GM06990 (cell line): ENCODE measurements at places on chromosomes 16 and 17.
A peak's percentile ranks its signal among the peaks of the same experiment; 100 is the strongest.

DNA sequence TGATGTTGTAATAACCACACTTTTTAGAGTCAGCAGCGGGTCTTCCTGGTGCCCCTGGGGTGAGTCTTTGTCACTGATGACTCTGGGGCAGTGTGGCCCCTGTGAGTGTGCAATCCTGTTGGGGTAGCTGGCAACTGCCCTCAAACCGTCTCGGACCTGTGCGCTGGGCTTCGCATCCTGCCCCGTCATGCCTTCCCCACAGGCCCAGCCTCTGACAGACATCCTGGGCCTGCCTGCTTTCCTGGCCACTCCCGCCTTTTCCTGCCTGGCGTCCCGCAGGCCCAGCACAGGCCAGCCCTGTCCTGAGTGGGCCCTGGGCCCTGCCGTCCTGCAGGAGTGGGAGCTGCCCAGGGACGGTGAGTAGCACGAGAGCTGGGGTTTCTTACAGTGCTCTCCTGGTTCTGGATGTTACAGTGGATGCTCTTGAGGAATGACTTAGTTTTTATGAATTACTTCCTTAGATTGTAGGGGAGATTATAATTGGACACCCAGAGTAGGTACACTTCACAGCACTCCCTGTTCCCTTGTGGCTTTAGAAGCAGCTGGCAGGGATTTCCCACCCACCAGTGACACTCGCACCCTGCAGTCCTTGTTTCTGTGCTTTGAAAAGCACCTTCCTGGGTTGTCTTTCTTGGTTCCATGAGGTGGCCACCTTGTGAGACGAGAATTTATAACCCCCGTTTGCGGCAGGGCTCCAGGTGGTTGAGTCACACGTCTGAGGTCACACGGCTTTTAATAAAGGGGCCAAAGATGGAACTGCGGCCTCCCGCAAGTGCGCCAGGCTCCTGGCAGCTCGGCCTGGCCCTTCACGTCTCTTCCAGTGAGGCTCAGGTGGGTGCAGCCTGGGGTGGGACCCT, 50.0 kb upstream of the CAPN15 start:
- no peak for DNase-seq

DNA sequence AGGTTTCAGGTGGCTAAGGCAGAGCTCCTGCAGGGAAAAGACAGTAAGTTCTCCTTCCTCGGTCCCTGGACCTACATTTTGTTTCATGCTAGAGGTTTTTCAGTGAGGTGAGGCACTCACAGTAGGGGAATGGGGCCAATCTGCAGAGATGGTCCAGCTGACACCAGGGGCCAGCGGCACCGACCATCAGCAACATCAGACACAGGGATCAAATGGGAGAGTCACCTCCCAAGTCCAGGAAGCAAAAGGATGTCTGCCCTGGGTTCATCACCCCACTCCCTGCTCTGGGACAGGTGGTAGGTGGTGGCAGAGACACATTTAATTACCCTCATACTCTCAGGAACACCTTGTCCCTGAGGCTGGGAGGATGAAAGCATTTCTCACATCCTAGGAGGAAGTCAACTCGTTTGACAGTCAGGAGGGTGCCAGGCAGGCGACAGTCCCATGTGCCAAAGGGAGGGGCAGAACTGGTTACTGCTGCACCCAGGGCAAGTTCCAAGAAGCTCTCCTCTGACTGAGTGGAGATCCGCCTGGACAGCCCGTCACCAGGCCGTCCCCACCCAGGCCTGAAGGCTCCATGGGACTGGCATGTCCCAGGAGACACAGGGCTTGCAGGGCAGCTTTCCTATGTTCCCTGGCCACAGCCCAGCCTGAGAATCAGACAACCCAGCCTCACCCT, 19.2 kb downstream of the ATP6V0D1 start:
- no peak for DNase-seq

DNA sequence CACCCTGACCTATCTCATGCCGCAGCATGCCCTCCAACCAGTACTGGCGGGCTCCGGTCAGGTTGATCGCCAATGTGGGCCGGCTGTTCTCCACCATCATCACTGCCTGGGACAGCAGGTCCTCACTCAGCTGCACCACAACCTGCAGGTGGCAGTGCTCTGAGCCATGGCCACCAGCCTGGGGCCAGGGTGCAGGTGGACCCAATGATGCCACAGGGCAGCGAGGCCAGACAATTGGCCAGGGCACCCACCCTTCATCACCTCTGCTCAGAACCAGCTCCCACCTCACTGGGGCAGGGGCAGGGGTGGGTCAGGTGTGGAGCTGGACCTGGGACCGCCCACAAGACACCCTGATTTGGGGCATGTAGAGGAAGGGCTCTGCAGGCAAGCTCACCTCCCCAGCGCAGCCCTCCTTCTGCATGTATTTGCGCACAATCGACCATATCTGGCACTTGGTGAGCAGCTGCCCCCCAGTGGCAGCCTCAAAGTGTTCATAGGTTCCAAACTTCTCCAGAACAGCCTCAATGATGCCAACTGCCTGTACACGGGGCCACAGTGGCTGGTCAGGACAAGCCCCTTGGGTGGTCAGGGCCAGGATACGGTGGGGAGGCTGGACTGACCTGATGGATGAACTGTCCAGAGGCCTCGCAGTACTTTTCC, 4.2 kb downstream of the MATCAP1 start:
- DNase-seq: no peak

DNA sequence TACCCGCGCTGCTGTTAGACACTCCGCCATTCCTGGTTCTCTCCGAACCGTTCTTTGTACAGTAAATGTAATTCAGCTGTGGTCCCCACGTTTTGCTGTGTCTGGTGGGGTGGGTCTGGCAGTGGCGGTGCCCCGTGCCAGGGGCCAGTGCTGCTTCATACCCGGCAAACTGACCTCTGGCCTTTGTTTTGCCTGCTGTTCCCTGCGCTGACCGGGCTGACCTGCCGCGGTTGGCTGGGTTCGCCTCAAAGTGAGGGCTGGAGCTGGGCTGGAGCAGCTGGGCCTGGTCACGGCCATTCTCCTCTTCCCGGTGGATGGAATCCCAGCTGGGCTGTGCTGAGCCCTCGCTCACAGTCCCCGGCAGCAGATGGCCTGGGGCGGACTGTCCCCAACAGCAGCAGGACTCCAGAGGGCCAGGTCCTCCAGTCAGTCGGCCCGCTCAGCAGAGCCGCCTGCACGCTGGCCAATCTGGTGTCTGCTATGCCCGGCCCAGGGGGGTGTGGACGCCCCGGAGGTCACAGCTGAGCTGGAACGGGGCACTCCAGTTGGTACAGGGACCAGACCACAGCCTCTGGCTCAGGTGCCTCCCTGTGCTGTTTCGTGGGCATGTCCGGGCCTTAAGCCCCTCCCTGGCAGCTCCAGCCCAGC, 1.5 kb upstream of the WFIKKN1 start:
- DNase-seq: no peak

DNA sequence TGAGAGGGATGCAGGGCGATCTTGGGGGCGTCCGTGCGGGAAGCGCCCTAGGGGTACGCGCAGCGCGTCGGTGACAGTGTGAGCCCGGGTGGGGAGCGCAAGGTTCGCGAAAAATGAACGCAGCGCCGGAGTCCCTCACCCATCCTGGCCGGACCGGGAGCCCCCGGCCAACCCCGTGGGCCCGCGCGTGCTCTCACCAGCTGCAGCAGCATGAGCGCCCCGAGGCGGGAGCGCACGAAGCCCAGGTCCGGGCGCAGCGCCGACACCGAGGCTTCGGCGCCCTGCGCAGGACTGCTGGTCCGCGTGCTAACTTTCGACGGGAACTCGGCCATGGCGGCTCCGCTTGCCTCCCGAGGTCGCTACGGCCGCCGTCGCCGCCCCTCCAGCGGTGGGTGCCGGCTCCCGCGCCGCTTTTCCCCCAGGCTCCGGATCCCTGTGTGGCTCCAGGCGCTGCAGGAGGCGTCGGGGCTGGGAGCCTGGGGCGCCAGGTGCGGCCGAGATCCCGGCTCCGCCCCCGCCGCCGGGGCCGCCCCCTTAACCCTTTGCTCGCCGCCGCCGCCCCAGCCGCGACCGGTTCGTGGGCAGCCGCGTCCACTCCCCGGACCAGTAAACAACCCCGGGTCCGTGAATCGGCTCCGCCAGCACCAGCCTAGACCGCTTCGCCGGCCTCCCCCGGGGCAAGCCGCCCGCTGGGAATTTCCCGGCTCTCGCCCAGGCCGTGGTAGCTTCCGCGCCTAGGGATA, at the start of gene PLLP:
TSS of gene PLLP (minus strand) at position 464 of the 743 bp plus-strand sequence. CDS start at position 332, 132 bp downstream.
- DNase-seq: peak; percentile 55

- no peak for DNase-seq
Measured at GRCh38 chr17:2405247-2405926, 4.5 kb upstream of the MNT start.

- DNase-seq: no peak
Measured at GRCh38 chr16:68283346-68283745, 19.0 kb downstream of the SLC7A6 start.

- DNase-seq: no peak
Measured at GRCh38 chr16:3591436-3591803, 14.2 kb upstream of the NLRC3 start.

DNA sequence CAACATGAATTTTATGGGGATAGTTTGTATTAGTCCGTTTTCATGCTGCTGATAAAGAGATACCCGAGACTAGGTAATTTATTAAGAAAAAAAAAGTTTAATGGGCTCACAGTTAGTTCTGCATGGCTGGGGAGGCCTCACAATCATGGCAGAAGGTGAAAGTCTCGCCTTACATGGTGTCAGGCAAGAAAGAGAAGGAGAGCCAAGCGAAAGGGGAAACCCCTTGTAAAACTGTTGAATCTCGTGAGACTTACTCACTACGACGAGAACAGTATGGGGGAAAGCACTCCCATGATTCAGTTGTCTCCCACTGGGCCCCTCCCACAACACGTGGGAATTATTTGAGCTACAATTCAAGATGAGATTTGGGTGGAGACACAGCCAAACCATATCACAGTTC, 181.5 kb downstream of the PRKCA start:
- DNase-seq: no peak
